ENCODE measurements at places on chromosomes 2 and 18.

- no peak for DNase-seq
These were observed 45.9 kb downstream of the PIKFYVE start for GRCh38 chr2:208311954-208312353.

DNA sequence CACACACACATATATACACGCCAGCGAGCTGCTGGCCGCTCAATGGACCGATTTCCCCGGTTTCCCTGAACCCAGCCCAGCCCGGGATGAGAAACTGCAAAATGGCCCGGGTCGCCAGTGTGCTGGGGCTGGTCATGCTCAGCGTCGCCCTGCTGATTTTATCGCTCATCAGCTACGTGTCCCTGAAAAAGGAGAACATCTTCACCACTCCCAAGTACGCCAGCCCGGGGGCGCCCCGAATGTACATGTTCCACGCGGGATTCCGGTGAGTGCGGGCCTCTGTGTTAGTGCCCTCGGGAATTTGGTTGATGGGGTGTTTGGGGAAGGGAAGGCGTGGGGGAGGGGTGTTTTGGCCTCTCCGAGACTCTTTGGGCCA, 392 bp downstream of the ST8SIA3 start:
- DNase-seq: no peak

- DNase-seq: no peak
These were observed 8.5 kb upstream of the ST8SIA3 start for GRCh38 chr18:57343833-57344232.

DNA sequence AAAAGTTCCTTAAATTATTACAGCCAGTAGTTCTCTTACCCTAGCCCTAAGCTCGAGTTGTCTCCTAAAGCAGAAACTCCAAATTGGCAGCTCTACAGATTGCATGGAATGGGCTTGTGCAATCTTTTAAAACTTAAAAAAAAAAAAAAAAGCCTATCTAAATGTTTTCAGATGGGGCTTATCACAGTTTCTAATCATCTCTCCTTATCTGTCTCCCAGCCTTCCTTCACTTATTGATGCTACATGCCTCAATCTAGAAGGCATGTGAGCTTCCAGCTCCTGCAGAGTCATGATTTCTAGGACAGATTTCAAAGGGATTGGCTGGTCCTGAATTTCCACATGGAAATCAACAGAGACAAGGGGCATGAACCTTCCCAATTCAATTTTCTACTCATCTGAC, 33.1 kb upstream of the PELI1 start:
- DNase-seq: no peak

GRCh38 chr18:59041296-59041695, 98.4 kb upstream of the SEC11C start:
- no peak for DNase-seq

- no peak for DNase-seq
These were observed 220.7 kb downstream of the PTH2R start for GRCh38 chr2:208627110-208627884.

DNA sequence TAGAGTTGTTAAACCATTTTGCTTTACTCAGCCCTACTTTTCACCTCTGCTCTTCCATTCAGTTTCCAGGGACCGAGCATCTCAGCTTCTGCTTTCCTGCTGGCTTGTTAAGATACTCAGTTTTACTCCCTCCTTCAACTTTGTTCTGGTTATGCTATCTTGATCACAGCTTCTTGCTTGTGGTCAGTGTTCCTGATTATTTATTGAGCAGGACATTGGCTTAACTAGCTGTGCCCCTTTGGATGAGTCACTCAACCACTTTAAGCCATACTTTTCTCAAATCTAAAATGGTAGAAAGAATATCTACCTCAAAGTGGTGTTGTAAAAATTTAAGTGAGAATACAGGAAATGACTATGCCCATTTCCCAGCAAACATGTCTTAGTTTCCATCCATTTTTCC, 124.0 kb downstream of the KYNU start:
- DNase-seq: no peak

Data from CMK (cell line).